MM.1S (cell line): ENCODE measurements at places on chromosomes 1 and 21.

DNA sequence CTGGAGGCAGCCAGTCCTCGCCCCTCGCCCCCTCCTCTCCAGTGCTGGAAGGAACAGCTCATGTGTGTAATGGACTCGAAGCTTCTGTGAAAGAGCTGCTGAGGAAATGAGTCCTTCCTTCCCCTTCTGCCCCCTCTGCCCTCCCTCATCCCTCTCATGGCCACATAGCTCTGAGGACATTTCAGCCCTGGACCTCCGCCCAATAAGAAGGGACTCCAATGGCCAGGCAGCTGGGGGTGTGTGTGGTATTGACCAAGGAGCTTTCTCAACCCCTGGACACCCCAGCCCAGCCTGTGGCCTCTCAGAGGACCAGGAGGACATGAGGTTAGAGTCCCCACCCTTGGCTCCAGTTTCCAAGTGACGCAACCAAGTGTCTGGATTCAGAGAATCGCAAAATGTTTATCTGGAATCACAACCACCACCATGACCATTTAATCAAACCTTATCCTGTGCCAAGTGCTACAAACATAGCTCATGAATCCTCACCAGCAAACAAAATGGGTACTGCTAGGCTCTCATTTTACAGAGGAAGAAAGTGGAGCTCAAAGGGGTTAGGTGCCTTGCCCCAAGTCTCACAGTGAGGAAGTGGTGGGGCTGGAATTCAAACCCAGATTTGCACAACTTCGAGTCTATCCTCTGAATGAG lies 47.8 kb upstream of the ECE1 start:
- DNase-seq = no peak

- DNase-seq = no peak
These were observed 48.8 kb downstream of the LAMC2 start for GRCh38 chr1:183234660-183235476.

DNA sequence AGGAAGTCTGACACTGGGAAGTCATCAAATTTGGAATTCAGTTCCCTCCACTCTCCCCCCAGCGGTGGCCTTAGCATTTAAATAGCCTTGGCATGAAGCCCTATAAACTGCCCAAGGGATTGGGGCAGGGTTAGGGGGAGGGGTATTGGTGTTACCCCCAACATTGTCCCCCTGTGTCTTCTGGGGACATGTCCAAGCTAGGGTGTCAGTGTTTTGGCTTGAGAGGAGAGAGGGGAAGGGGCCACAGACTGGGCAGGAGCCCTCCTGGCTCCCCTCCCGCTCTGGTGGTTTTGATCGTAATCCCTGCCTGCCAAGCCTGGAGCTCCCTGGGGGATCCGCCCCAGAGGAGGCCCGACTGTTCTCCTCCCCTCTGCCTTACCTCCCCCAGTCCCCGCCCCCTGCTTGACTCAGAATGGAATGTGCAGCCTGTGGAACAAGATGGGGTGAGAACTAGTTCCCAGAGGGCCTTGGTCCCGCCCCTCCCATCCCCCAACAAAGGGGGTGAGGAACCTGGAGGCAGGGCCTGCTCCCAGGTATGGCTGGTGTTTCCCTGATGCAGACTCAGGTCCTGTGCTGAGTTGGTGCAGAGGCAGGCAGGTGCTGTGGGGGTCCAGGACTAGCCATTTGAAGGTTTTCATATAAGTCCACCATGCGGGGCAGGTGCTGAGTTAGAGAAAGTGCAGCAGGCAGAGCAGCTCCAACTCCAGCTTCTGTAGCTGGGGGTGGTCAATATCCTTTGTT lies 7.4 kb downstream of the SOX13 start:
- DNase-seq = no peak

DNA sequence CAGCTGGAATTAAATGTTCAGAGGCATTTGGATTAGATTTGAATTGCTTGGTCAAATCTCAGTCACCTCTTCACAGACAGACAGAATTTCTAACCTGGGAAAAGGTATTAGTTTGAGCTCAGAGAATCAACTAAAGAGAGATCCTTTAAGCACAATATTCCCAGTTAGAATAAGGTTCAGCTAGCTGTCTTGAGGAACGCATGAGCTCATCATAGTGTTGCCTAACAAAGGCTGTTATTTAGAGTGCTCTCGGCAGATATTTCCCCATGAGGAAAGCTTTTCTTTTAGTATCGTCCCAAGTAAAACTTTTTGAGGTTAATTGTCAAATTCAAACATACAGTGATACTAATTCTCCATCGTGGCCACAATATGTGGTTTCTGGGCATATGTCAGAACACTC lies 269.9 kb downstream of the HLX start:
- DNase-seq = no peak

- no peak for DNase-seq
These were observed 19.2 kb downstream of the PRXL2B start for GRCh38 chr1:2605509-2606395.

DNA sequence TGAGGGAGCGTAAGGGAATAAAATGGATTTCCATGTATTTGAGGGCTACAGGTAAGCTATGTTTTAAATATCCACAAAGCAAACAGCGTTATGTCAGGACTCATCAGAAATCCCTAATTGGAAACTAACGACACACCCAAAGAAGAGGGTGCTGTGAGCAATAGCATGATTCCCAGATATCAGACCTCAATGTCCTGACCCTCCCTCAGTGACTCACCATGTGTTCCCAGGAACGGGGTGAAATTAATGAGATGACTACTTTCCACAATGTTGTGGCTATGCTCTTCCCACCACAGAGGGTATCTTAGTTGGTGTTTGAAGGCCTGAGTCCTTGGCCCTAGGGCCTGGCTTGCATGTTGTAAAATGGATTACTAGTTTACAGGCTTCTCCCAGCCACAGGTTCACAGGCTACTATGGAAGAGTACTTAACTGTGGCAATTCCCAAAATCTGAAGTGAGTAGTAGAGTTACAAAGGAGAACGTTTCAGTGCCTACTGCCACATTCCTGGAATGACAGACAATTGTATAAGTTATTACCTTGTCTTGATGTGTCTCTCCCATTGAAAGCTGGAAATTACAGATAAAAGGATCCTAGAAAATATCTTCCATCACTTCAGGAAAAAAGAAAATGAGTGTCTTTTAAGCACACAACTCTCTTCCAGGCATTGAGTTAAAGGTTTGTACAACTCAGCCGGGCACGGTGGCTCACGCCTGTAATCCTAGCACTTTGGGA lies 1.7 kb upstream of the KRTAP11-1 start:
- no peak for DNase-seq

- peak; percentile 48 for DNase-seq
These were observed 4.5 kb downstream of the C1orf232 start for GRCh38 chr1:26164036-26164860.

DNA sequence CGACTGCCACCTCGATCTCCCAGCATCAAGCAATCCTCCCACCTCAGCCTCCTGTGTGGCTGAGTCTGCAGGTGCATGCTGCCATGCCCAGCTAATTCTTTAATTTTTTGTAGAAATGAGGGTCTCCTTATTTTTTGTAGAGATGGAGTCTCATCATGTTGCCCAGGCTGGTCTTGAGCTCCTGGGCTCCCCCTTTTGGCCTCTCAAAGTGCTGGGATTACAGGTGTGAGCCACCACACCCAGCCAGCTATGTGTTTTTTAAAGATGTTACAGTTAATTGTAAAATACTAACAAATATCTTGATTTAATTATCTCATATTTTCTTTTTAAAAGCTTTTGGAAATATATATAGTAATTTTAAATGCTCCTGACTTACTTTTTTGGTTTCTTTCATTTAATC lies 181.3 kb upstream of the DMRTA2 start:
- DNase-seq = no peak

DNA sequence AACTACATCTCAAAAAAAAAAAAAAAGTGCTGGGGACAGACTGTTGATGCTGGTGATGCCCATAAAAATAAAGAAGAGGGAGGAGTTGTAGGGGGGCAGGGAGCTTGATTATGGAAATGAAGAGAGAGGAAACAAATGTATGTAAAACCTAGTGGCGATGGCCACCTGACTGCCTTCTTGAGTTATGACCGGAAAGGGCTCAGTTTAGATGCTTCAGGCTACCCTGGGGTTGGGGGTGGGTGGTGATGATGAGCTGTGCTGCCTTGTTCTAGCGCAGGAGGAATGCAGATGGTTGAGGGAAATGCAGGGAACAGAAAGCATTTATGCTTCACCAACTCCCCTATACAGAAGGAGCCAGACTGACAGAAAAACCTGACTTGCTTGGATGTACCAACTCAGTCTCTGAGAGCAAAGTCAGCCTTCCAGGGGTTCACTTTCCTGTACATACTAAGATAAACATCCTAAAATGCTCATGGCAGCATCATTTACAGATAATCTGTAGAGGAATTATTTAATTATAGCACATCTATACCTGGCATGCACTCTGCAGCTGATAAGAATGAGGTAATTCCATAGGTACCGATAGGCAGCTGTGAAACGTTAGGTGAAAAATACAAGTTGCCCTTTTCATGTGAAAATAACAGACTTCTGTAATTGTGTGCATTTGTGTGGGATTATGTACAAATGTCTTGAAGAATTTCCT lies 8.0 kb upstream of the BCAR3 start:
- no peak for DNase-seq

DNA sequence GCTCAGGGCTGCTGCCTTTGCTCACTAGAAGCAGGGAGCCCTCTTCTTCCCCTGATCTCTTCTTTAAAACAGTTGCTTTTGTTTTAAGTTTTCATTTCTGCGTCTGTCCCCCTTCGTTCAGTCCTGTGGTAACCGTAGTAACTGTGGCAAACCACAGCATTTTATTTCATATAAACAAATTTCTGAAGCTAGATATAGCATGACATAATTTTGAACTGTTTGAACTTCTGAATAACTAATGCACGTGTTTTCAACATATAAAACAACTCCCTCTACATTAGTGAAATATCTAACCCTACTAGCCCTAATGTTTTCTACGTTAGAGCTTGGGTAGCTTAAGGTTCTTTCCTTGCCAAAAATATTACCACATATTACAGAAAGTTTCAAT lies 104.6 kb downstream of the DISP1 start:
- no peak for DNase-seq
